Omental fat pad (tissue), 4 donors: ENCODE measurements at places on chromosomes 7 and 10. TPM values are rescaled to one million over a fixed set of nuclear protein-coding genes. Genes with fewer than 3 reads are reported as not detected.

- DNase-seq = no peak
These were observed 51.1 kb downstream of the NOD1 start for GRCh38 chr7:30427296-30428070.

SPAG6 gene
- not detected for total RNA-seq

STAG3 gene
- 0.95 TPM for total RNA-seq

GRCh38 chr10:70312972-70313371 lies 29.2 kb upstream of the NPFFR1 start:
- DNase-seq = no peak

- DNase-seq = no peak
These were observed 131.9 kb downstream of the TRRAP start for GRCh38 chr7:99010281-99010680.

GRCh38 chr7:42740408-42740807 lies 171.5 kb downstream of the C7orf25 start:
- DNase-seq = no peak

- DNase-seq = no peak
These were observed 37.4 kb downstream of the BLNK start for GRCh38 chr10:96233959-96234358.

DNA sequence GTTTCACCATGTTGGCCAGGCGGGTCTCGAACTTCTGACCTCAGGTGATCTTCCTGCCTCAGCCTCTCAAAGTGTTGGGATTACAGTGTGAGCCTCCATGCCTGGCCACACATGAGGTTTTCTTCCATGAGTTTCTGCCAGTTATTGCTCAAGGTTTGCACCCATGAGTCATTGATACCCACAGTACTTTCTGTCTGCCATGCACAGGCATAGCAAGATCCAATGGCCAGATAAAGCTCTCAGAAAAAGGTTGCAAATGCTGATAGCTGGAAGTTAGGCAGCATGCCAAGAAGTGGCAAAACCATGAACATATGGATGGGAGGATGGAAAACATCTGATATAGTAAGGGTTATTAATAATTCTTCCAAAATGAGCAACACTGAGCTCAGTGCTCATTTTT lies 298.7 kb upstream of the NRG3 start:
- no peak for DNase-seq

- no peak for DNase-seq
These were observed 2.2 kb upstream of the AP1S1 start for GRCh38 chr7:101151908-101152651.

RASA4B gene
- total RNA-seq = 5.4 TPM

GRCh38 chr7:96596120-96596826 lies 113.4 kb downstream of the SEM1 start:
- DNase-seq = no peak

DNA sequence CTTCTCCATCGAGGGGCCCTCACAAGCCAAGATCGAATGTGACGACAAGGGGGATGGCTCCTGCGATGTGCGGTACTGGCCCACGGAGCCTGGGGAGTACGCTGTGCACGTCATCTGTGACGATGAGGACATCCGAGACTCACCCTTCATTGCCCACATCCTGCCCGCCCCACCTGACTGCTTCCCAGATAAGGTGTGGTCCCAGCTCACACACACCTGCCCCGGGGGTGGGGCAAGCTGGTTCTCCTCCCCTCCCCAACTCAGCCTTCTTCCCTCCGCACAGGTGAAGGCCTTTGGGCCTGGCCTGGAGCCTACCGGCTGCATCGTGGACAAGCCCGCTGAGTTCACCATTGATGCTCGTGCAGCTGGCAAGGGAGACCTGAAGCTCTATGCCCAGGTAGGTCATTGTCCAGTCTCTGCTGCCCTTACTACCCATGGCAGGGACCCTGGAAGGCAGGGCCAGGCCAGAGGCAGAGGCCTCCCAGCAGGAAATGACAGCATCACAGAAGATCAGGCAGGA lies 11.0 kb downstream of the FLNC start:
- DNase-seq = no peak

GCK gene
- 3.9 TPM for total RNA-seq

GRCh38 chr7:93148727-93149126 lies 542 bp upstream of the SAMD9L start:
- no peak for DNase-seq

DNA sequence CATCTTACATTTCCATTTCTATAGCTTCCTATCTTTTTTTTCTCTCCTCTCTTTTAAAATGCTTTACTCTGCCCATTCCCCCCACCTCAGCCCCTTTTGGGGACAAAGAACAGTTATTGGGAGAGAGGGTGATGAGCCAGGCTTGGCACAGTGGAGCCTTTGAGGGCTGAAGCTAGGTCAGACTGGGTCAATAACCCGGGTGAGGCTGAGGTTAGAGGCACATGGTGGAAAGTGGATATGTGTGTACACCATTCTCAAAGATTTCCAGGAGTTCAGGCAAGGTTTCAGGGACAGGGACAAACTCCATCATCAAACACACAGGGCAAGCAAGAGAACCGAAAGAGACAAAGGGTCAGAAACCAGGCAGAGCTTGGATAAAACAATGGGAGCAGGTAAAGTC lies 11.5 kb downstream of the ABCB4 start:
- DNase-seq = no peak

- DNase-seq = no peak
These were observed 393.0 kb downstream of the NRG3 start for GRCh38 chr10:82267960-82268359.

GRCh38 chr7:1931256-1931950 lies 261.3 kb downstream of the ELFN1 start:
- DNase-seq = no peak

- DNase-seq = peak; percentile 43
These were observed 168.9 kb downstream of the NRF1 start for GRCh38 chr7:129780257-129780973.

DNA sequence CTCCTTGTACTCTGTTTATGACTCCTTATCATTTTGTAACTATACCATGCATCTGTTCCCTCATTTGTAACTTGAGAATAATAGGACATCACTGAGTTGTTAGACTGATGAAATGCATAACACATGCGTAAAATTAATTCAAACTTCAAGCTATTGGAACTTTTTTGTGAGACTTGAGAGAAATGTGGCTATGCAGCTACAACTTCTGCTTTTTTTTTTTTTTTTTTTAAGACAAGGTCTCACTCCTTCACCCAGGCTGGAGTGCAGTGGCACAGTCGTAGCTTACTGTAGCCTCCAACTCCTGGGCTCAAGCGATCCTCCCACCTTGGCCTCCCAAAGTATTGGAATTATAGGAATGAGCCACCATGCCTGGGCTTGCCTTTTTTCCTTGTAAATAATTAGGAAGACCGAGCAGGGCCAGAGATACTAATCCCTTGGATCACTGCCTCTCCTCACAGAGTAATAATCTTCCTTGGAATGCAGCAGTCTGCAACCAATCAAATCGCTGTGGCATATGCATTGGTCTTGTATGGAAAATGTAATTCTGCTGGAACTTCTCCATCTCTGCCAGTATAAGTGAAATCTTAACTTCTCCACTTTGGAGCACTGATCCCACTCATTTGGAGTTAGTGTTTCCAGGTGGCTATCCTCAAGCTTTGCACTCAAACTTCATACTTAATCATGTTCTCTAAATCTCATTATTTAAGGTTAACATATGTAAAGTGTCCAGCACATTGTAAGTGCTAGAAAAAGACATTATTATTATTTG lies 2.0 kb upstream of the PANK1 start:
- DNase-seq = no peak

DNA sequence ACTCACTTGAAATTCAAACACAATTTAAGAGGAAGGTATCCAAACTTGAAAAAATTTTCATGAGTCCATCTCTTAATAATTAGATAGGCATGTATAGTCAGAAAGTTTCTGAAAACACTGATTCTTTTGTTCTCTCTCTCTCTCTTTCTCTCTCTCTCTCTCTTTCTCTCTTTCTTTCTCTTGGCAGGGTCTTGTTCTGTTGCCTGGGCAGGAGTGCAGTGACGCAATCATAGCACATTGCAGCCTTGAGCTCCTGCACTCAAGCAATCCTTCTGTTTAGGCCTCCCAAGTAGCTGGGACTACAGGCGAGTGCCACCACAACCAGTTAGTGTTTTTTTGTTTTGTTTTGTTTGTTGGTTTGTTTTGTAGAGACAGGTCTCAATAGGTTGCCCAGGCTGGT lies 59.3 kb downstream of the PRTFDC1 start:
- no peak for DNase-seq

DNA sequence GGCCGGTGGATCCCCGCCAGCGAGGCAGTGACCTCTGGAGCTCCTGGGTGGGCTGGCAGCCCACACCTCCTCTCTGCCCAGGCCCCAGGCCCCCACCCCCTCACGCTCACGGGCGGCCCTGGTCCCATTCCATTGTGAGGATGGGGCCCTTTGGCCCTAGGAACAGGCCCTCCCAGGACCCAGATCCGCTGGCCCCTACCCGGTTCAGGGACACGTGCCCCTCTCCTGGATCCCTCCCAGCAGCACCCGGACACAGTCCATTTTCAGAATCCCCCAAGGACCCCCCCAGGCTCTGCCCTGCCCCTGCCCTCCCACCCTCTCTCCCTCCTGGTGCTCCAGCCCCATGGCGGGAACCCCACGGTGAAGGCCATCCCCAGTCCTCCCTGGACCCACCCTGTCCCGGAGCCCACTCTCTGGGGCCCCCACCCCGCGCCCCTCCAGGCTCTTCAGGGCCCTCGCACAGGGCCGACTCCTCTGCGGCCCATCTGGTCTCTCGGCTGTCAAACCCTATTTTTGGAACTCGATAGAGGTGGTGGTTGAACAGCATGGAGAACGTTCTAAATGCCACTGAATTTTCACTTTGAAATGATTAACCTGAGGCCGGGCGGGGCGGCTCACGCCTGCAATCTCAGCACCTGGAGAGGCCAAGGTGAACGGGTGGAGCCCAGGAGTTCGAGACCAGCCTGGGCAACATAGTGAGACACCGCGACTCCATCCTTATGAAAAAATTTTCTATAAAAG lies 8.1 kb downstream of the ADAP1 start:
- no peak for DNase-seq
